NCI-H345 (cell line): ENCODE measurements at places on chromosomes 7 and 10.

GRCh38 chr7:133691727-133692610 is 435.2 kb upstream of the LRGUK start:
- no peak for DNase-seq

- DNase-seq, result no peak
These were observed 5.1 kb upstream of the BAZ1B start for GRCh38 chr7:73526896-73527821.

DNA sequence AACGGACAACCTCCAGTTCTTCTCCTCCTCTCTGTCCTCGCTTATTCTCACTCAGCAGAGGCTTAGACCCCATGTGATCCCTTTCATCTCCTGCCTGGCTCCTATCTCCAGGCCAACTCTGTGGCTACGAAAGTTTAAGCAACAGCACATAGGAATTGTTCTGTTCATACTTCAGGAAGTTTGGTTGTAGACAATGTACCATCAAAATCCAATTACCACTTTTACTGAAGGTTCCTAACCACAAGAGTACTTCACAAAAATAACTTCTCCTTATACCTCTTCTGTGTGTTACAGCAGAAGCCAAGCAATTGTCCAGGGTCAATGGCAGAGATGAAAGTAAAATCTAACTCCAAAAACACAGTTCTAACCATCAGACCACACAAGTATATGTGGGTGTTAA is 80.0 kb downstream of the SLC25A13 start:
- no peak for DNase-seq

DNA sequence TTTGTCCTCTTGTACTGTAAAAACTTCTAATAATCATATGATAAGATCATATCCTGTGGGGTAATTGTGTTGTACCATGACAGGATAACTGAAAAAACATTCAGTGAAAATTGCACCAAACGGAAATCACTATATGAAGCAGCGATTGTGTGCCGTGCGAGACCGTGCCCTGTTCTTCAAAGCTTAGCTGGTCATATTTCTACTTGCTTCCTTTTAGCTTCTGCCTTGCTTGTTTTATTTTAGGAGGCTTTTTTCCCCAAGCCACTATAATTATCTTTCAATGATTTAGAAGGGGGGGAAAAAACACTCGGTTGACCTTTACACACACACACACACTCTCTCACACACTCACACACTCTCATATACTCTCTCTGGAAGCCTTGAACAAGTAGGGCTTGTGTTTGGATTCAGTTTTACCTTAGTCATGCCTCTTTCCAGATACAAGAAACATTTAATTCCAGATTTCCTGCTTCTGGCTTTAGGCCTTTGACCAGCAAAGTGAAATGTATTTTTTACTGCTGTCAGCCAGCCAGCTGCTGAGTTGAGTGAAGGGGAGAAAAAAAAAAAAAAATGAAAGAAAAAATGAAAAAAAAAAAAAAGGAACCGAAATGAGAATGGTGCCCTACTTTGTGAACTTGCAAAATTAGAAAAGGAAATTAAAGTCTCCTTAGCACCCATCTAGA is 181.4 kb downstream of the ARID5B start:
- no peak for DNase-seq

DNA sequence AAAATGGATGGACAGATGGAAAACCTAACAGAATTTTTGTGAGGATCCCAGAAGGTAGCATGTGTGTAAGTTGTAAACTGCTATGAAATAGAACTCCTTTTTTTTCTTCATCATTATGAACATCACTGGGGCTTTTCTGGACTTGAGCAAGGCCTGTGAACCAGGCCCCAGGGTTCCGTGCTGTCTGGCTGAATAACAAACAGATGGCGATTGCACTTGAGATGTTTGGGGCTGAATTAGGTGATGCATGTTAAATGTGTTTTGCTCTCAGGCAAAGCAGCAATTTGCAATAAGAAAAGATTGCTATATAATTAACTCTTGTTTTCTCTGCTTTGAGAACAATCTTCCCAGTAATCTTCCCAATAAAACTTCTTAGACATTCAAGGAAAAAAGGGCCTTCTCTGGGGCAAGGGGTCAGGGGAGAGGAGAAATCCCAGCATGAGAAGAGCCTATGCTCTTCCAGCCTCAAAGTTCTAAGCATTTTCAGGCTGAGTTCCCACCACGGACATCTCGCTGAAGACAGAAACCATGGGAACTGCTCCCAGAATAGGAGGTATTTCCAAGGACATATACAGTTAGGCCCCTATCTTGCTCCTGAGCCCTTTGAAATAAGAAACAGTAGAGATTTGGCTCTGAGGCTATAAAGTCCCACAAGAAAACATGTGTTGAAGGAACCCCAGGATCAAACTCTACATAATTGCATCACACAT is 98.7 kb downstream of the ITIH5 start:
- DNase-seq, result no peak

DNA sequence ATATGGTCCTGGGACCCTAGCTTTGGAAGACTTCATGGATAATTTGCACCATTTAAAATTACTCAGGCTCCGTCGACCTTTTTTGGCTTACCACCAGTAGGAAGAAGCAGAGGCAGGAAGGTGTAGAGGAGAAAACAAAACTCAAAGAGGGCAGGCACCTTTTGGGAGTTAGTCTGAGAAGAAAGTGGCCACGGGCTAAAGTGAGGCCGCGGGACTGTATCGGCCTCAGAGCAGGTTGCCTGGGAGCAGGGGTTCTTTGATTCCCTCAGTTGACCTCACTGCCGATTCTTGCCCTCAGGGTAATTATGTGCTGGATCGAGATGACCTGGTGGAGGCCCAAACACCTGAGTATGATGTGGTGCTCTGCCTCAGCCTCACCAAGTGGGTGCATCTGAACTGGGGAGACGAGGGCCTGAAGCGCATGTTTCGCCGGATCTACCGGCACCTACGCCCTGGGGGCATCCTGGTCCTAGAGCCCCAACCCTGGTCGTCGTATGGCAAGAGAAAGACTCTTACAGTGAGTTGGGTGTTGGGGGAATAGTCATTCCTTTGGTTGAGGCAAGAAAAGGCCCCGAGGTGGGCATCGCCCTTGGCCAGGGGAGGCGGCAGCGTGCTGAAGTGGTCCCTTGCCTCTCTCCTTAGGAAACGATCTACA is 3.1 kb downstream of the MEPCE start:
- no peak for DNase-seq

- no peak for DNase-seq
These were observed 17.3 kb downstream of the GRID2IP start for GRCh38 chr7:6533893-6534495.

GRCh38 chr10:58781873-58782488 is 269.3 kb downstream of the BICC1 start:
- DNase-seq, result peak; percentile 38

DNA sequence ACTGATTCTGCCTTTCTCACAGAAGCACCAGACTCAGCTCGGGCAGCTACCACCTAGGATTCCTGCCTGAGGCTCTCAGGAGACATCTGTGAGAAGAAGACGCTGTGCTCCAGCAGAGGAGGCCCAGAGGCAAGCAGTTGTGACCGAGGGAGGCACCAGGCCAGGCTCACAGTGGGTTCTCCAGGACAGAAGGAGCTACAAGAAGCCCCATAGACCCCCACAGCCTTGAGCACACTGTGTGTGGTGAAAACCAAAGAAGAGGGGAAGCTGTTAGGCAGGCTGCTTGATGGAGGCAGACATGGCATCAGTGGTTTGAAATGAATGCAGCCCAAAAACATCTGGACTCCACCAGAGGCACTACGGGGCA is 198.8 kb downstream of the GRID1 start:
- DNase-seq, result no peak

DNA sequence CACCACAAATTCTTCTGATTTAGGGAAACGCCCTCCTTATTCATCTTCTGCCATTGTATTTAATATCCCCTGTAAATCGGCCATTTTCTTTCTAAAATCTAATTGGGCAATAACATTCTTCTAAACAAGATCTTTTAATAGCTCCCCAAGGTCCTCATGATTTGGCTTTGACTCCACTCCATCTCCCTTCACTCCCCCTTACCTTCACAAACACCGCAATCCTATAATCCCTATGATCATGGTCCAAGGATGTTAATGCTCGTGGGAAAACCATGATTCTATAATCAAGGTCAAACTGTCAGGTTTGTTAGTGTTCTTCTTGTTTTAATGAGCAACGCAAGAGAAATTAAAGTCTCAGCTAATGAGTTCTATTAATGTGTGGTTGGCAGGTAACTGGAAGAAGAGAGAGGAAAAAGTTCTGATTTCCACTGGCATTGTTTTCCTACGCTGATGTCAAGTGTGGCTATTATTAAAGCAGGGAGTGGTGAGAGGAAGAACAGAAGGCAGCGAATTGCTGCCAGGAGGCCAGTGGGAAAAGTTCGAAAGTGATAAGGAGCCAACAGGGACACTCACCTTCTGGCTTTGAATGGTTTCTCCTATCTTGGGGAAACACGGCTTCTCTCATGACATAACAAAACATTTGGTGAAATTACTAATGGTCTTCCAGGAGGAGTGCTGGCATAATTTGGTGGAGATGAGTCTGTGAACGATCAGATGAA is 28.1 kb downstream of the LRRC72 start:
- no peak for DNase-seq

DNA sequence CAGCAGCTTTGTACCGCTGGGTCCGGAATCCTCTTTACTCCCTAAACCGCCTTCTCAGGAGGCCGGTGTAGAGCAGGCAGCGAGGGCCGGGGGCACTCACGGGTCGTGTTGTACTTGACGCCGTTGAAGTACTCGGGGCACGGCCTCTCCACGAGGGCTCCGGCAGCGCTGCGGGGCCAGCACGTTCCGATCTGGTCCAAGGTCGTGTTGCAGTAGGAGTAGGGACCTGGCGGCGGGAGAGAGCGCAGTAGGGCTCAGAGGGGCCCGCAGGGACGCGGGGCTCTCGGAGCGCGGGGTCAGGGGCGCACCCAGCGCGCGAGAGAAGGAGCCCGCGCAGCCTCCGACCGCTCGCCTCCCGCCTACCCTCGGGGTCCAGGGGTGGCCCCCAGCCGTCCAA is 443 bp downstream of the CRHR2 start:
- DNase-seq, result no peak

- DNase-seq, result no peak
These were observed 272.8 kb upstream of the IMMP2L start for GRCh38 chr7:111835066-111835465.

DNA sequence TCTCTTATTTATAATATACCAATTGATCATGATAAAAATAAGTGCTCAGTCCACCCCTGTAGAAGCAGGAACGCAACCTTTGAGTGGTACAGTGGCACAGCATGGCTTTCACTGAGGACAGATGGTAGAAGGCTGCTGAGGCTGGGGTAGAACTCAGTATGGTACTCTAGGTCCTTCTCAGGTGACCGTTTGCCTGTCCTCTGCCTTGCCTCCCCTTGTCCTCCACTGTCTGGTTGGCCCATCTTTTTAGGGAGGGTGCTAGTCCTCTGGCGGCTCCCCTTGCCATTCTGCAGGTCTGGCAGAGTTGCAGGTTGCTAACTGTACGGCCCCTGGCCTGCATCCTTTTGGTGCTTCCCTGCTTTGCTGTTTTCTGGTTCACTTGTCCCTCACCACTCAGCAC is 27.3 kb downstream of the SLC18A2 start:
- DNase-seq, result no peak

DNA sequence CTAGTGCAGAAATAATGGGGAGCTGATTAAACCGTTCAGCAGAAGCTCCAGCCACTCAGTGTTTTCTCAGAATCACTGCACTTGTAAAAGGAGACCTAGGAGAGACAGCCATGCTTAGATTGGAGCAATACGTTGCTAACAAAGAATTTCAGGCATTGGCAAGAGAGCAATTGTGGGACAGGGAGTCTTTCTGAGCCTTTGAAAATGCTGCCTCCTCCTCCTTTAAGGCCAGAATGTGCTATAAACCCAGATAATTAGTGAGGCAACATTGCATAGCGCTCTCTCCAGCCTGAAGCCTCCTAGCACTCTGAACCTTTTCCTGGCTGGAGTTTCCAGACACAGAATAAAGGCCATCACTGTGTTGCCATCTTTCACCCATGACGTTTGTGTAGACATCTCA is 18.5 kb upstream of the PTPRN2 start:
- no peak for DNase-seq

DNA sequence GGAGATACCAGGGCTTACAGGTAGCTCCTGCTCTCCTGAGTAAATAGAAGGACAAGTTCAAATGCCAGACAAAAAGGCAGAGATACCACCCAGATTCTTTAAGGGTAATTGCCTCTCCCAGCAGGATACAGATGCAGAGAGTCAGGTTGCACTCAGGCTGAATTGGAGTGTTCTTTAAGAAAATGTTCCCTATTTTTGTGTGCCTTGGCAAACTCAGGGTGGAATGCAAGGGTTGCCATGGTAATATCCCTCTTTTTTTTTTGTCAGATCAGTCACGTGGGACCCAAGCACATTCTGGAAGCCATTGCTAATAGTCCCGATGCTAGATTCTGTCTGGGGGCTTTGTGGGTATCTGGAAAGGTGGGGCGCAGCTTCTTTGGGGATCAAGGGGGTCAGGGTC is 628.0 kb downstream of the CALN1 start:
- no peak for DNase-seq

DNA sequence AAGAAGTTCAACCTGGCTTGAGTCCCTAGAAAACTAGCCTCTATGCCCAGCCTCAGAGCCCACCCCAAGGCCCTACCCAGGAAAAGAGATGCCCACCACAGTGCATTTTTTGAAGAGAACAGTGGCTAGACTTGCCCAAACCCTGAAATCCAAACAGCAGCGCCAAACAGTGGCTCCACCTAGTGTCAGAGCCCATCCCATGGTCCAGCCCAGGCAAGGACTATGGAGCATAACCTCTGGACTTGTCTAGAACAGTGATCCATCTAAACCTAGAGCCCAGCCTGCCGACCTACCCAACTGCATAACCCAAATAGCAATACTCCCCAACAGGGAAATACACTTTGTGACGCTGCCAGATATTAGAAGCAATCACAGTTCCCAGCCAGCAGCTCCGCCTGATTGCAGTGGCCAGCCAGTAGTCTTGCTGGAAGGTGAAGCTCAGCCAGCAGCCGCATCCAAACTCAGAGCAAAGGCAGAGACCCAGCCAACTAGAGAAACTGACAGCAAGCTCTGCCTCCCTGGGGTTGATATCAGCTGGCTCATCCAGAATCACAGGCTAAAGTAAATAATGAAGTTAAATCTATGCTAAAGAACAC is 44.5 kb downstream of the HBP1 start:
- DNase-seq, result no peak

- peak; percentile 27 for DNase-seq
These were observed 593 bp upstream of the CUX1 start for GRCh38 chr7:101816595-101817470.

GRCh38 chr7:636396-636795 is 90.1 kb upstream of the DNAAF5 start:
- DNase-seq, result peak; percentile 54

- DNase-seq, result no peak
These were observed 2.9 kb downstream of the LAT2 start for GRCh38 chr7:74212661-74213060.

DNA sequence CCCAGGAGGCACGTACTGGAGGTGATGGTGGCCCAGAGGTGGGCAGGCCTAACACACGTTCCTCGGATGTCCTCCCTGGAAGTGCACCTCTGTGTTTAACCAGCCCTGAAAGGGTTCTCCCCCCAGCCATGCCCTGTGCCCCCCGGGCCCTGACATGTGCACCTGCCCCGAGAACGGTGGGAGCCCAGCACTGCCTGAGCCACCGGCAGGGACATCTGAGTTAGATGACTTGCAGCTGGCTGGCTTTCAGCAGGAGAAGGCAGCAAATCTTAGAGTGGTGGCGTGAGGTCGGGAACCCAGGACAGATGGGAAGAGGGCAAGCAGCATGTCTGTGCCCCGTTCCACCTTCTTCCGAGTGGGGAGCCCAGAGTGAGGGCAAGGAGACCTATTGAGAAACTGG is 291.8 kb downstream of the TCERG1L start:
- no peak for DNase-seq
